Endodermal cell (in vitro differentiated cells): ENCODE measurements at places on chromosomes 6 and 20. TPM values are rescaled to one million over a fixed set of nuclear protein-coding genes. Genes with fewer than 3 reads are reported as not detected.
A peak's percentile ranks its signal among the peaks of the same experiment; 100 is the strongest.

DNA sequence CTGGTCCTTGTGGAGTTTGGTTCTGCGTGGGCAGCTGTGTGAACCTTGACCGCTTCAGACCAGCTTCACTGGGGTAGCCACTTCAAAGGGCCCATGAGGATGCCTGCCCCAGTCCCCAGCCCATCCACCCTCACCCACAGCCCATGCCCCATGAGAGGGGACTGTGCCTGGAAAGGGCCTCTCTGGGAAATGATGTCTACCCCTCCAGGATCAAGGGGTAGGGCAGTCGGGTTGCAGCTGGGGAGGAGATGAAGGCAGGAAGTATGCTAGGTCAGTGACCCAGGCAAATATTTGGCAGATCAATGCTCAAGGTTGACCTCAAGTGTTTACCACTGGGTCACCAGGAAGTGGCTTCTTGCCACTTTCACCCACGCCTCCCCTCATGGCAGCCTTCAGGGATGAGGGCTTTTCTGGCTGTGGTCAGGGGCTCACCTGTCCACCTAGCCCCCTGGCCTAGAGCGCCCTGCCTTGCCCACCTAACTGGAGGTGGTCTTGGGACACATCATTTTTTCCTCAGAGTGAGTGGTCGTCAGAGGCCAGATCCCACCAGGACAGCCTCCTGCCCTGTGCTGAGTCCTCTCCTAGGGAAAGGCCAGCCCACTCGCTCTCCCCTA lies 109.5 kb downstream of the SNX5 start:
- DNase-seq: no peak

DNA sequence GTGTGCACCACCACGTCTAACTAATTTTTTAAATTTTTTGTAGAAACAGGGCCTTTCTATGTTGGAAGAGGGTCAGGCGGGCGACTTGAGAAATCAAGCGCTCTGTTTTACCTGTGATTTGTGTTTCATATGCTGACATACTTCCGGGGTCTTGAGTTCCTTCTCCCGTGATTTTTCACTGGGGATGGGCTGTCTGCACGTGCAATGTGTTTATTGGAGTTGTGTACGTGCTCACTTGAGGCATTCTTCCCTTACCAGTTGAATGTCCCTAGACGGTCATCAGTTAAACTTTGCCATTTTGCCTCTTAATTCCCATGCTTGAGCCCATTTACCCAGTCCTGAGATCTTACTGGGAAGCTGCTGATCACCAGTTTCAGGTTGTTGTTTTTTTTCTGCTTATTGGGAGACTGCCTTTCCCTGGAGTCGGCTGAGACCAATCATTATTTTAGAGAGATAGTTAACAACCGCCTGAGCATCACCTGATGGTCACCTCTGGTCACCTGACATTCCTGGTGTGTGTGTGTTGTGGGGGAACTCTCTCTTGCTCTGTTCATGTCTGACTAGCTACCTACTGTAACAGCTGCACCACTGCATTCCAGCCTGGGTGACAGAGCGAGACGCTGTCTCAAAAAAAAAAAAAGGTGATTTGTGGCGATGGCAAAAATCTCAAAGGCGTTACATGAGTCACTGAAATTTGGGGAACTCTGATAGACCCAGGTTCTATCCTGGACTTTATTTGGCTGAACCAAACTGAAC lies 34.8 kb upstream of the NCOA3 start:
- DNase-seq: no peak

DNA sequence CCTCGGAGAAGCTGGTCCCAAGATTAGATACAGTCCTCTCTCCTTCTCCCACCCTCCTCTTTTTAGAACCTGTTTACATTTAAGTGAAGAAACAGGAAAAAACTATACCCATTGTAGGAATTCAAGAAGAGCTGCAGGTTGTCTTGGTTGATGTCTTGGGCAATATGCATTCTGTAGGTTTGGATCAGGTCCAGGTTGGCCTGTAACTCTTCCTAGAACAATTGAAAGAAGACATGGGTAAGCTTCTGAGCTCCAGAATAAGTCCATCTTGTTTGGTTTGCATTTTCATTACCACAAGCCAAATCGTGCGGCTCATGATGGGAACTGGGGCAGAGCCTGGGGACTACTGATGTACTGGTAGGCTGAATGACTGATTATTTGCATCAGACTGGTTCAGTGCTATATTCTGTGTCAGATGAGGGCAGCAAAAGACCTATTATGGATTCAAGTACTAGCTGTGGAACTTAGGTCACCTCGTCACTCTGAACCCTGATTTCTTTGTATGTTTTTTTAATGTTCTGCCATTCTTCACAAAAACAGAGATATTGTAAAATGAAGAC lies 20.3 kb upstream of the SLA2 start:
- DNase-seq: no peak

- DNase-seq: no peak
Measured at GRCh38 chr6:20438462-20439070, 36.9 kb downstream of the E2F3 start.

DNA sequence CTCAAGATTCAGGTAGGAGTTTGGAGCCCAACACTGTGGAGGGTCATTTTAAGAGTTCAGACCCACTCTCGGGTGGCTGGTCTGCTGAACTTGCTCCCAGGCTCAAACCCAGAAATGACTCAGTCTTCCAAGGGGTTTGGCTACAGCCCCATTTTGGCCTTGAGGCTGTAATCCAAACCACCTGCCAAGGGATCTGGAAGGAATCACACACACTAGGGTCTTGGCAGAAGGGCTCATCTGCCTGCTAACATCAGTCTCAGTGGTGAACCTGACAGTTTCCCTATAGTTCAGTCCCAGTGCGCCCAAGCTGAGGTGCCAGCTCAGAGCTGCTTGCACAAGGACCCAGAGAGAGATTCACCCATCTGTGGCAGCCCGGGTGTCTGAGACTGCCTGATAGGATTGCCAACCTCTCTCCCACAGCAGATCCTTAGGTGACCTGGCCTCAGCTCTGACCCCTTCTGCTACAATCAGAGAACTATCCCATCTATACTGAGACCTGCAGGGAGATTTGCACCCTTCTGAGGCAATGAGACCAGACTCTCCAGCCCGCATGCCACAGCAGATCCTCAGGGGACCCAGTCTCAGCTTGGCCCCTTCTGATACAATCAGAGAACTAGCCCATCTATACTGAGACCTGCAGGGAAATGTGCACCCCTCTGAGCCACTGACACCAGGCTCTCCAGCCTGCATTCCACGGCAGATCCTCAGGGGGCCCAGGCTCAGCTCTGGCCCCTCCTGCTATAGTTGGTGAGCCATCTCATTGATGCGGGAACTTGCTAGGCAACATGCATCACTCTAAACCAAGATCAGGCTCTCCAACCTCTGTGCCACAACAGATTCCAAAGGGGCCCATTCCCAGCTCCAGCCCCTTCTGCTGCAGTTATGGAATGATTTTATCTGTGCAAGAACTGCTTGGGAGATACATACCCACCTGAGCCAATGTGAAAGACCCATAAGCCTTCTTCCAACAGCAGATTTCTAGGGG lies 48.2 kb downstream of the THBS2 start:
- DNase-seq: no peak

DNA sequence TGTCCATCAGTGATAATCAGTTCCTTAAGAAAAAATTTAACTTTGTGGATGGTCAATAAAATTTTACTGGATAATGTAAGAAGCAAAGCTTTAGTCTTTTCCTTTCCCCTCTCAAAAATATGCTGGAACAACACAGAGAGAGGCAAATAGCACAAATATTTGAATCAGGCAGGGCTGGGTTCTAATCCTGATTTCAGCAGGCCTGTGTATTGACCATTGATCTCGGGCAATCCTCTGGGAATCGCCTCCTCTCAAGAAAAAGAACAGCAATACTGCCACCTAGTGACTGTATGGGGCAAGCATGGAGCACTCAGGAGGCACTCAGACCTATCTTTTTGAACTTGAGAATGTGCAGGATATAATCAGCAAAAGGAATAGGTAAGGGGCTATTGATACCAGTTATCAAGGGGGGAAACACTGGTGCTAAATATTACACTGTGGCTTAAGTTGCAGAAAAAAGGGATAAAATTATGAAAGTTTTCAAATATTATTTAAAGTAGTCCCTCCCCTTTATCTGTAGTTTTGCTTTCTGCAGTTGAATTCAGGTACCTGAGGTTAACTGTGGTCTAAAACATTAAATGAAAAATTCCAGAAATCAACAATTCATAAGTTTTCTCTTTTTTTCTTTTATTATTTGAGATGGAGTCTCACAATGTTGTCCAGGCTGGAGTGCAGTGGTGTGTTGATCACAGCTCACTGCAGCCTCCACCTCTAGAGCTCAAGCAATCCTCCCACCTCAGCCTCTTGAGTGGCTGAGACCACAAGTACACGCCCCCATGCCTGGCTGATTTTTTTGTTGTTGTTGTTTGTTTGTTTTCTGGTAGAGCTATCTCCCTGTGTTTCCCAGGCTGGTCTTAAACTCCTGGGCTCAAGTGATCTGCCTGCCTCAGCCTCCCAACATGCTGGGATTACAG lies 91.8 kb upstream of the NHSL1 start:
- DNase-seq: peak; percentile 91

DNA sequence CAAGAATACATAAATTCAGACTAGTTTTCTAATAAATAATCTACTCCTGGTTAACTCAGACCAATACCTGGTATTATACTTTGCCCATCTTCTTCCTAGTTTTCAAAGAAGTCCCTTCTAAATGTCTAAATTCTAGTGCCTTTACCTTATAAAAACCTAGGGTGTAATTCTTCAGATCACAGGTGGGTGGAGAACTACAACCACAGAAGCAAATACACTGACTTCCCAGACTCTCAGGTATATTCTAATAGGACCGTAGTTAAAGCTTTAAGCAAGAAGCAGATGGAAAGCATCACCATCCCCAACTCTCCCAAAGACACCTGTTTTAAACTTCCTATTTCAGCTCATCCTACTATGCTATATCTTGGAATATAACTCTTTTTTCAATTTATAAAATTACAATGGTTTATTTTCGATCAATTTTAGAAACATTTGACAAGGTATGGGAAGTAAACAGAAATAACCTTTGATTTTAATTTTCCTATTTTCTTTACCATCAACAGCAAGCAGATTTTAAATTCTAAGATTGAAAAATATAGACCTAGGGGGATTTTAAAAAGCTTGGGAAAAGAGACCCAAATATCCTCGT lies 15.8 kb downstream of the MAN1A1 start:
- no peak for DNase-seq

ENPP1 gene
- total RNA-seq: 6.5 to 11.6 TPM (median 10.9 TPM) in 3 replicates

GFRA4 gene
- total RNA-seq: not detected in 3 replicates
